RWPE2 (cell line): ENCODE measurements at places on chromosomes 12 and 14.

DNA sequence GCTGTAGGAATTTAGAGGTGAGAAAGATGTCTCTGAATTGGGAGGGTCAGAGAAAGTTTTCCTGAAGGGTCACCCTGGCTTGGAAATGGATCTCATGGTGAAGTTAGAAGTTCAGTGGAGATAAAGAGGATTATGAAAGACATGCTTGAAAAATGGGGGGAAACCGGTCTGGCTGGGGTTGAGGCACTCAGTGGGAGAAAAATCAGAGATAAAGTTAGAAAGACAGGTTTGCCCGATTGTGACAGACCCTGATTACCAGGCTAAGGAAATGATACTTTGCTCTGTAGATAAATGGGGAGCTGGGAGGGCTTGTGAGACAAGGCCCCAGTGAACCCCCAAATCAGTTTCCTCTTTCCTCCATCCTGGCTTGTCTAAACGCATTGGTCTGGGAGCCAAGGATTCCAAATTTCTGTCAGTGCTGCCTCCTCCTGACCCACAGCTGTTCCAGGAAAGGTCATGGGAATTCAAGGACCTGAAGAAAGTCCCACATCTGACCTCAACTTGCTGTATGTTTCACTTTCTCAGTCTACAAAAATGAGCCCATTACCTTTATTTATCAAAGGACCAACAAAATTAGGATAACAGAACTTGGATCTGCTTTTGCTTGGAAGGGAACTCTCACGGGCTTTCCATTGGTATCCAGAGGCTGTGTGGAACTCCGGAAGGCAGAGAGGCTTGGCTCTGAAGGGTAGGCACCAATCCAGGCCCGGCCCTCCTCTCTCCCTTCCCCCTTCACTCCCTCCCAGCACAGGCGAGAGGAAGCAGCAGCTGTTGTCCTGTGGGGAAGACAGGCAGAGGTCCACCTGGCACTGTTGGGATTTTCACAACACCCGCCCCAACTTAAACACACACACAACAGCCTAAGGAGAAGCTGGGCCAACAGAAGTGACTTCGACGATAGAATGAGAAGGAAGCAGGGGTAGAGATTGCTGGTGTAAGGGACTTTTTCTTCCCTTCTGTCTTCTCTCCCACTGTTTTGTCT is 3.4 kb upstream of the RNASE7 start:
- DNase-seq, result no peak

DNA sequence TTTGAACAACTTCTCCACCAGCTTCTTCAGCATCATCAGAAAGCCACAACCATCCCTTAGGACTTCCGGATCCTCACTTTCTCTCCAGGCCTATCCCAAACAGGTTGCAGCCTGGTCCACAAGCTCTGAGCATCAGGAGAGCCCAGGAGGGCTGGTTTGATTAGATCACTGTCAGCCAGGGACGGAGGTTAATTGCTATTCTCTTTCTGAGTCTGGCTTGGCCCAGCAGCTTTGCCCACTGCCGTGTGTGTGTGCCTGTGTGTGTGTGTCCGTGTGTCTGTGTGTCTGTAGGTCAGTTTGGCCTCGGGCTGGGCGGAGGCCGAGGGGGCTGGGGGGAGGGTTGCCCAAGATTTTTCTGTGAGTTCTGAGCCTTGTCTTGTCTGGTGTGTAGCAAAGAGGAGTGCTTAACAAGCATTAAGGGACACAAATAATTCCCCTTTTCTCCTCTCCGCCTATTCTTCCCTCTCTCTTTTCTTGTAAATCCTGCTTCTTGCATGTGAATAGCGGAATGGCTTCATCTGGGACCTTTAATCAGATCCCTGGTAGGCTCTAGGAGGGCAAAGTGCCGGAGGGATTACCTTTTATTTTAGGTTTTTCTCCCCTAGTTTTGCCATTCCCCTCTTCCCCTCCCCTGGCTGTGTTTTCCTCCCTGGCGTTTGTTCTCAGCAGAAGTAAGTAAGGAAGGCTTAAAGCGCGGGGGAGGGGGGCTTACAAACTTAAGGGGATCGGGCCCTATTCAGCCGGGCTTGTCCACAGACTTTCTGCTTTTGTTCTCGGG is 138.2 kb upstream of the LHX5 start:
- no peak for DNase-seq

GRCh38 chr14:62597143-62597542 is 448.1 kb downstream of the KCNH5 start:
- DNase-seq, result no peak

GRCh38 chr12:67456431-67456901 is 187.3 kb downstream of the CAND1 start:
- DNase-seq, result no peak

DNA sequence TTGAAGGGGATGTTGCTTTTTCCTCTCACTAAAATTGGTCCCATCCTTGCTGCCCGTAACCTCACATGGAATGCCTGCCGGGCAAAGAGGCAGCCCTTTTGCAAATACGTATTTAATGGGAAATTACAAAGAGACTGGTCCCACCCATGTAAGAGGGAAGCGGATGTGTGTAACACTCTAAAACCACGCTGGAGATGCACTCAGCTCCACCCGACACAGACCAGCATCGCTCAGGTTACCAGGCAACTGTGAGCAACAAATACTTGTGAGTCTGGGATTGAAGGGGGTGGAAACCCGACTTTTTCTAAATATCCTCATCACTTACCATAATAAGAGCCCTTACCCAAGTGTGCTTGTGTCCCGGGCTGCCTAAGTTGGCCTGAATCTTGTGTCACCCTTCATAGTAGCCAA is 47.7 kb downstream of the ELK3 start:
- DNase-seq, result peak; percentile 11

- DNase-seq, result no peak
Observed at GRCh38 chr12:92601680-92602079, 101.1 kb upstream of the PLEKHG7 start.

DNA sequence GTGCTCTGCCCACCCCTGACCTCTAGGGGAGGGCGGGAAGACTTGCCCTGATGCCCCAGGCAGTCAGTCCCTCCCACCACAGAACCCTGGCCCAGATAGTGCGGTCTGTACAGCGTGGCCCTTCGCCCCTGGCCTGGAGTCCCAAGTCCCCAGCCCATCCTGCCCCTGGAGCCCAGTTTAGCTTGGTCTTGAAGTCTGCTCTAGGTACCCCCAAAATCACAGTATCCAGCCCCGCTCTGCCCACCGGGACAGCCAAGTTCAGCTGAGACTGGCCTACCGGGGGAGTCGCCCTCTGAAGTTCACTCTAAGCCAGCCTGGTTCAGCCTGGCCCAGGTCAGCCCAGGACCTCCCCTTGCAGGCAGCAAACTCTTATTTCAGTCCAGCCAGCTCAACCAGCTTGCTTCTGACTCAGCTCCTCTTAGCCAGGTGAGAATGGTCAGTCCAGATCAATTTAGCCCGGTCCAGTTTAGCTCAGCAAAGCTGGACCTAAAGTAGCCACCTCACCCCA is 75.9 kb downstream of the TMEM121 start:
- no peak for DNase-seq

GRCh38 chr14:52355016-52355431 is 40.9 kb downstream of the PTGER2 start:
- no peak for DNase-seq

- DNase-seq, result no peak
Observed at GRCh38 chr12:57869298-57869926, 22.9 kb upstream of the CTDSP2 start.

DNA sequence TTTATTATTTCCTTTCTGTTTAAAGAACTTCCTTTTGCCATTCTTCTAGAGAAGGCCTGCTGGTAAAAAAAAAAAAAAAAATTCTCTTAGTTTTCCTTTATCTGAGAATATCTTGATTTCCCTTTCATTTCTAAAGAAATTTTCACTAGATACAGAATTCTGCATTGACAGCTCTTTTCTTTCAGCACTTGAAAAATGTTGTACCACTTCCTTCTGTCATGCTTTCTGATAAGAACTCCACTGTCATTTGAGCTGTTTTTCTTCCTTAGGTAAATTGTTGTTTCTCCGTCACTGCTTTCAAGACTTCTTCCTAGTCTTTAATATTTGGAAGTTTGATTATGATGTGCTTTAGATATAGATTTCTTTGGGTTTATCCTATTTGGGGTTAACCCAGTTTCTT is 113.6 kb upstream of the BTG1 start:
- DNase-seq, result no peak

DNA sequence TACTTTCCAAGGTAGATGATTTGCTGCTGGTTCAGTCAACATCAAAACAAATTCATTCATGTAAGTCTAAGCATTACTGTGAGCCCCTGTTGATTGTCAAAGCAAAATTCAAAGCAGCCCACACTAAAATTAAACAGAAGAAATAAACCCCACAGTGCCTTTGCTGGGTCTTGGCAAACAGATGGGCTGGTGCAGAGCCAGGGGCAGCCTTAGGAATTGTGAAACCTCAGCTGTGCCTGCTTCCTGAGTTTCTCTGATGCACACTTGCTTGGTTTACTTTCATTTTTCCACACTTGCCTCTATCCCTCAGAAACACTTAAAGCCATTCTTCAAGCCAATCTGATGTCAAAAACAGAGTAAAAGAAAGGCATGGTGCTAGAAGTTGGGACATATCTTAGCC is 6.6 kb upstream of the PLEKHG7 start:
- no peak for DNase-seq

DNA sequence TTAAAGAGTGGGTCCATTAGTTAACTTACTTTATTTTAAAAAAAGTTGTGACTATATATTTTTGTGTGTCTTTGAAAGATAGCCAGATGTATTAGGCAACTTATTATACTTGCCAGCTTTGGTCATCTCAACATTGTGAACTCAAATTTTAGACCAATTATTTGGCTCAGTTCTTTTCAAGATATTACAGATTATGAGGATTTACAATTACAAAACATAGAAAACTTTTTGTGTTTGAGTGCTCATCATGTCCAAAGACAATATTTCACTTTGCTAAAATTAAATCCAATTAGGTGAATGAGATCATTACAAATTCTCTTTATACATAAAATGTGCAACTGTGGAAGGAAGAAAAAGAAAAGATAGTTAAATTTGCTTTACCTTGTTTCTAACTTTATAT is 18.3 kb upstream of the PDE3A start:
- no peak for DNase-seq

GRCh38 chr12:41459111-41459905 is 271.2 kb downstream of the PDZRN4 start:
- DNase-seq, result no peak

GRCh38 chr12:16344269-16344668 is 3.2 kb upstream of the MGST1 start:
- DNase-seq, result no peak
